ENCODE measurements at places on chromosomes 4 and X.
A peak's percentile ranks its signal among the peaks of the same experiment; 100 is the strongest.

DNA sequence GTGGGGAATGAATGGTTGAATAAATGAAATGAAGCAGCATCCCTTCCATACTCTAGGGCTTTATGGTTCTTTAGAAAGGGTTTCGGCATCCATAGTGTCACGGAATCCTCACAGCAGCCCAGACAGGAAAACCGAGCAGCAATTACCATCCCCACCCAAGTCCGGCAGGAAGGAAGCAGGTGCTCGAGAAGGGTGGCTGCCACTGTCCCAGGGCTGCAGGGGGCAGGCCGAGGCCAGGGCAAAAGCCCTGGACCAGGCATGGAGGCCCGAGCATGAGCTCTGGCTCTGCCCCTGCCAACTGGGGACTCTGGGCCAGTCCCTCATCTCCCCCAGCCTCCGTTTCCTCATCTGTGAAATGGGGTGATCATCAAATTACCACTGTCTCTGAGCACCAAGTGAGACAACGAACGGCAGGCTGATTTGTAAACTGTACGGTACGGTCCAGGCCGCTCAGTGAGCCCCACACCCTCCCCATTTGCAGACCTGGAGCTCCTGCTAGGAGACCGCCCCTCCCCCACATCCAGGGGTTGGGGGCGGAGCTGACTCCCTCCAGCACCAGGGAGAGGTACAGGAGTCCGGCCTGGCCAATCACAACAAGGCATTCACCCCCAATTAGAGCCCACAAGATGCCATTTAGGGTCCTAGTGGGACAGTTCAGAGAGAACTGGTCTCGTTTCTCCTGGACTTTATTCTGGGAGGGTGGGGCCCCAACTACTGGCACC is 100.4 kb downstream of the WFS1 start:
- DNase-seq, result no peak

GRCh38 chr4:60885011-60885410 is 315.1 kb upstream of the ADGRL3 start:
- DNase-seq, result no peak

- no peak for DNase-seq
Measured at GRCh38 chr4:124199755-124200154, 512.8 kb downstream of the ANKRD50 start.

GRCh38 chrX:111460607-111461006 is 48.6 kb upstream of the DCX start:
- DNase-seq, result no peak

GRCh38 chr4:100095729-100096595 is 94.3 kb downstream of the DDIT4L start:
- peak; percentile 42 for DNase-seq

- no peak for DNase-seq
Measured at GRCh38 chr4:13535708-13536361, 8.5 kb downstream of the NKX3-2 start.

- no peak for DNase-seq
Measured at GRCh38 chr4:99879458-99879857, 14.8 kb downstream of the LAMTOR3 start.

- no peak for DNase-seq
Measured at GRCh38 chr4:69936566-69936965, 5.7 kb downstream of the CSN1S1 start.

- DNase-seq, result peak; percentile 74
Measured at GRCh38 chr4:1009542-1010394, 1.7 kb upstream of the FGFRL1 start.

GRCh38 chr4:5816101-5816500 is 76.8 kb downstream of the CRMP1 start:
- no peak for DNase-seq

DNA sequence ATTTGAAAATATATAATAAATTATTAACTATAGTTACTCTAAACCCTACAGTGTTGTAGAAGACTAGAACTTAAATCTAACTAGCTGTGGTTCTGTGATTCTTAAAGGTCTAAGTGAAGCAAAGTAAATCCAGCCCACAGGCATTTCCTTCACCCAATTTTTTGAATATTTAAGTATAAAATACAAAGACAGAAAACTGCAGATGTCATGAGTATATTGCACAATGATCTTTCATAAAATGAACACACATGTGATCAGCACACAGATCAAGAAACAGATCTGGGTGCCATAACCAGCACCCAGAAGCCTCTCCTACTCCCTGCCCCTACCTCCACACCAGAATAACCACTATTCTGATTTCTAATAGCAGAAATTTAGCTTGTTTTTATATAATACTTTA is 82.9 kb downstream of the CAMK2D start:
- no peak for DNase-seq

- DNase-seq, result no peak
Measured at GRCh38 chr4:82419451-82419850, 10.8 kb downstream of the HNRNPDL start.

- DNase-seq, result no peak
Measured at GRCh38 chr4:99868126-99868596, 26.1 kb downstream of the LAMTOR3 start.

DNA sequence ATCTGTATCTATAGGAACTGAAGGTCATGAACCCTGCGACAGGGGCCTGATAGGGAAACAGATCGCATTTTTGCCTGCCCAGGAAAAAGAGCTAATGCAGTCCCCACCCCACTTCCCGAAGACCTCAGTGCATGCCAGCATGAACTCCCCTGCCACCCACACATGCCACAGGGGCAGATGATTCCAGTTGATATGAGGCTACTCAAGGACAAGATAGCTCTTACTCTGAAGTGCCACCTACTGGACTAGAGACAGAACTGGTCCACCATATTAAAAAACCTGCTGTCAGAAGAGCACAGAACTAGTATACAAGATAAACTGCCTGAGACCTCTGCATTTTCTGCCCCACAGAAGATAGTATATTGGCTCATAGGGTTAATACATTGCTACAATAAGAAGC is 68.0 kb downstream of the YIPF7 start:
- DNase-seq, result no peak

- no peak for DNase-seq
Measured at GRCh38 chr4:183599690-183600089, 59.3 kb downstream of the RWDD4 start.

DNA sequence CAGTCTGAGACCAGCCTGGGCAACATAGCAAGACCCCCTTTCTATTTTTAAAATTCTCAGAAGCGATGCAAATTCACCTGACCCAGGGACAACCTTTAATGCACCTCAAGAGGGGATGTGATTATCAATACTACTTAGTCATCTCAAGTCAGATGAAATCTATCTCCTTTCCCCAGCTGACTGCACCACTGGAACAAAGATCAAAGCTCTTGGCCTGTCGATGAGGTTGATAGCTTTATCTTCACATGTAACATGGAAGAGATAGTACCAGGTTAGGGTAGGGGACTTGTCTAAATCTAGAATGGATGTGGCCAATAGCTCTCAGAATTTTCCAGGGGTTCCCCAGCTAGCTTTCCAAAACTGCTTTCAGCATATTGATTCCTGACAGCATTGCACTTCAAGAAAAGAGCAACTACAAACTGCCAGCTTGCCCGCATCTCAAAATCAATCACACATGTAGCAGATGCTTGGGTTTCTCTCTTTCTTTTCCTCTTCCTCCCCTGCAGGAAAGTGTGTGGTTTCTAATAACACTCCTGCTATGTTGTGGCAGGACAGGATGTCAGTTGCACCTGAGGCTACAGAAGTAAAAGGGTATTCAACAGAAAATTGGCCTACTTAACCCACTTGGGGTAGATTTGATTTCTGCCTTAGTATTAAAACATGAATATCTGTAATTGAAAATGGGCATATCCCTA is 12.2 kb upstream of the TMEM164 start:
- DNase-seq, result no peak

- no peak for DNase-seq
Measured at GRCh38 chr4:129994715-129995114, 898.8 kb downstream of the C4orf33 start.

- no peak for DNase-seq
Measured at GRCh38 chrX:46967547-46967946, 55.3 kb downstream of the JADE3 start.

- DNase-seq, result no peak
Measured at GRCh38 chr4:48405924-48406323, 64.6 kb downstream of the SLAIN2 start.

DNA sequence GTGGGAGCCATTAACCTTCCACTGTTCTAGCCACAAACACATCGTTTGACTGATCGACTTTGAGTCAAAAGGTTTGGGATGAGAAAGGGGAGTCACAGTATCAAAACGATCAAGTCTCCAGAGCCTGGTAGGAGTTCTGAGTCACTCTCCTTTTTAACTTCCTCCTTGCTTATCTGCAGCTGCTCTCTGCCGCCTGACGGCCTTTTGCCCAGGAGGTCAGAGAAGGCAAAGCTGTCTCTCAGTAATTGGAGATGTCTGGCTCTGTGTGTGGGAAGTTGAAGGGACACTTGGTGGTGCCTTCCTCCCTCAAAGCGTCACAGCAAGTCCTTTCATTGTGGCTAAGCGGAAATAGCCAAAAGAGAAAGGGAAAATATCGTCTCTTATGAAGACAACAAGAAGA is 63.1 kb downstream of the ANOS1 start:
- no peak for DNase-seq

GRCh38 chrX:77935886-77936285 is 25.4 kb downstream of the ATP7A start:
- no peak for DNase-seq

- no peak for DNase-seq
Measured at GRCh38 chrX:39476604-39477021, 621.1 kb downstream of the BCOR start.
